ENCODE measurements at places on chromosomes 2 and 18.

DNA sequence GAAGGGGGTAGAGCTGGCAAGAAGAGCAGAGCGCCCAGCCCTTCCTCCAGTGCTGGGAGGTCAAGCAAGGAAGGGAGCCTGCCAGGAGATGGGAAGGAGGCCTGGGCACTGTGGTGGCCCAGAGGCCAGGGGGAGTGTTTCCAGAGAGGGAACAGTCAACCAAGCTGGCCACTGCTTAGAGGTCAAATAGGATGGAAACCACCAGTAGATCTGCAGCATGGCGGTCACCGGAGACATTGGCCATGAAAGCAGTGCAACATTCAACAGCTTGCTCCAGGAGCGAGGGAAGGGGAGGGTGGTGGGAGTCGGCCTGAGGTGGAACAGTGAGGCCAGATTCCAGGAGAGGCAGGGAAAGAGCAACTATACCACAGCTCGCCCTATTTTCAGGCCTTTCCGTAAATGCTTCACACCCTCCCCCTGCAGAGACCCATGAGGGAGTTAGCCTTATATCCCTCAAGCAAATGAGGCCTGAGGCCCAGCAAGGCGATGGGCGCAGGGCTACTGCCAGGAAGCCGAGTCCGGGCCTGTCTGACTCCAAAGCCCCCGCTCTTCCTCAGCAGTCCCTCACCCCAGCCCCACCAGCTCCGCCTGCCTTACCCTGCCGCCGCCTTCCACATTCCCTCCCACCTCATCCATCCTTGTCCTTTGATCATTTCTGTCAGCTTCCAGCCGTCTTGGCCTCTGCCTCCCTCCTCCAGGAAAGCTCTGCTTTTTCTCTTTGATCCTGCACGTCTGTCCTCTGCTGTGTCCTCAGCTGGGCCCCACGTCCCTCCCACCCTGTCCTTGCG is 17.0 kb downstream of the KCNK3 start:
- no peak for DNase-seq

- DNase-seq: no peak
Measured at GRCh38 chr2:25453199-25453905, 111.6 kb upstream of the DNMT3A start.

- peak; percentile 42 for DNase-seq
Measured at GRCh38 chr18:47930199-47930930, at the start of gene SMAD2. Gene SMAD2 (minus strand): TSS chr18:47930659. CDS start chr18:47896756, 33,903 bp downstream.

DNA sequence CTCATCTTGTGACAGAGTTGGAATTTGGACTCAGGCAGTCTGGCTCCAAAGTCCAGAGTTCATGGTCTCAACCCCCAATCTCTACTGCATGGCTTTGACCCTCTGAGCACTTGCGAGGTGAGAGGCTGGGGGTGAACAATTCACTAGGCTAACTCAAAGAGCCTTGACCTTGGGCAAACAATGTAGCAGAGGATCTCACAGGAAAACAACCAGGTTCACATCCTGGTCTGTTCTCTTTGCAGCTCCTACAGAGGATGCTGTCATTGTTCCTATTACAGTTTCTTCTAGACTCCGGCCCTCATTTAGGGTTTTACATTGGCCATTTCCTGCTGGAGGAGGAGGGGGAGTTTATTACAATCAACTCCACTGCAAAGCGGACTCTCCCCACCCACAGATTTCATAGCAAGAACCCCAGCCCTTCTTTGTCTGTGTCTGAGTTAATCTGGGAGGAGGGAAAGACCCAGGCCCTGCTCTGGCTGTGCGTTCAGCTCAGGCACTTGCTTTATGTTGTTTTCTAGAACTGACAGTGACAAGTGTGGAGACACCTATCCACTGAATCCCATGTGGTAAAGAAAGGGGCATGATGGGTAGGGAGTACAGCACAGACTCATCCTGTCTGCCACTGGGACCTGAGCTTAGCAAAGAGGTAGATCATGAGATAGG is 101.6 kb downstream of the LBH start:
- no peak for DNase-seq

GRCh38 chr2:16094811-16095210 is 154.5 kb downstream of the MYCN start:
- no peak for DNase-seq

DNA sequence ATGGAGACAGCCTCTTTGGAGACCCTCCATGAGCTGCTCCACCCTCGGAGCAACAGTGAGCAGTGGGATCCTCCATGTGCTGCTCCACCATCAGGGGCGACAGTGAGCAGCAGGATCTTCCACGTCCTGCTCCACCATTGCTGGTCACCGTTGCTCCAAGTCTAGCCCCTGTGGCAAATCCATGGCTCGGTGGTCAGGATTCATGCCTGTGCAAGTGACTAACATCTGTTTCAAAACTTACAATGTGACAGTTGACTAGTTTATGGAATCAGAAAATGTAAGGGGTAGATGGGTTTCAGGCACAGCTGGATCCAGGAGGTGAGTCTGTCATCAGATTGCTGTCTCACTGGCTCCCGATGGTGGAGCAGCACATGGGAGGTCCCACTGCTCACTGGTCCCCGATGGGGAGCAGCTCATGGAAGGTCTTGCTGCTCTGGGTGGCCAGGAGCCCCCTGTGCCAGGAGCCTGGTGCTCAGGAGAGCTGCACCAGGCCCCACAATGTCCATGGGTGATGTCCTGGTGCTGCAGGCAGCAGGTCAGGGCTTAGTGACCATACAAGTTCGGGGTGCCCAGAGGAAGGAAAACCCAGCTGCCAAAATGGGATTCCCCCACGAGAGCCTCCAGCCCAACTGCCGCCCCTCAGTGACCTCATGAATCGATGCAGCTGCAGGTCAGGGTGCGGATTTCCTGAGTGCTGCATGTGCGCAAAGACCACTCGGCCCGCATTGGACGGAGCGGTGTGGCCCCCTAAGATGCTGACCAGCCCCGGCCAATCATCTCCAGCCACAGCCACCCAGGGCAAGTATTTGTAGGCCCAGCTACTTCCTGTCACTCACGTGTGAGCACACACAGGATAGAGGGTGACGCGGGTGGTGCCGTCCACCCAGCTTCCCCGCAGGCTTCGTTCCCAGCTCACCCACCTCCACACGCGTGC is 116.5 kb upstream of the OTOS start:
- DNase-seq: no peak

GRCh38 chr18:37564711-37565100 is 892 bp downstream of the CELF4 start:
- DNase-seq: no peak

- DNase-seq: no peak
Measured at GRCh38 chr2:145190031-145190703, 670.2 kb upstream of the ZEB2 start.
